Cardiac fibroblast (primary cell): ENCODE measurements at places on chromosomes 16 and 17.
A peak's percentile ranks its signal among the peaks of the same experiment; 100 is the strongest.

DNA sequence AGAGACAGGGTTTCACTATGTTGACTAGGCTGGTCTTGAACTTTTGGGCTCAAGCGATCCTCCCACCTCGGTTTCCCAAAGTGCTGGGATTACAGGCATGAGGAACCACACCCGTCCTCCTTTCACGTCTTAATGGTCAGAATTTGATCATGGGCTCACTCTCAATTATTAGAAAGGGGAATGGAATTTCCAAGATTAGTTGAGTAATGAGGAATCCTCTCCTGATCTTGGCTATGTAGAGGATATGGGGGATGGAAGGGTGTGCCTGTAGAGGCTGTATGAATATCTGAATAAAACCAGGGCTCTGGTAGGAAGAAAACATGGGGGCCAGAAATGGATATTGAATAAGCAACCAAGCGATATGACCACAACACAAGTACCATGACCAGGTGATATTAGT is 25.9 kb upstream of the SMURF2 start:
- peak; percentile 36 for DNase-seq

GRCh38 chr16:54511222-54511731 is 224.7 kb upstream of the IRX3 start:
- peak; percentile 88 for DNase-seq

- peak; percentile 64 for DNase-seq
These were observed 60.9 kb downstream of the CACNG1 start for GRCh38 chr17:67105213-67105612.

GRCh38 chr16:50338371-50339231 is 30.2 kb downstream of the BRD7 start:
- no peak for DNase-seq

DNA sequence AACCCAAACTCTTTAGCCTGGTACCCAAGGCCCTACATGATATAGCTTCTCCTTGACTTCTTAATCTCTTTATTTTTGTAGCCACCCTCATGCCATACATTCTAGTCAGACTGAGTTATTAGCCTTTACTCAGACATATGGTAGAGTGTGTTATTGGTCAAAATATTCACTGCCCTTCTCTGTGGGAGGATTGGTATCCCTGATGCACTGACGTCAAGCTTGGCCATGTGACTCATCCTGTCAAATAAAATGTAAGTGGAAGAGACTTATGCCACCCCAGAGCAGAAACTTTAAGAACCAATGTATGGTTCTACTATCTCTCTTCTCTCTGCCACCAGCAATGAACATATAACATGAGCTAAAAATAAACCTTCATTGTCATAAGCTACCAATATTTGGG is 12.2 kb upstream of the BEAN1 start:
- peak; percentile 65 for DNase-seq

- DNase-seq, result peak; percentile 42
These were observed 163.9 kb downstream of the ZFHX3 start for GRCh38 chr16:72884037-72884436.

DNA sequence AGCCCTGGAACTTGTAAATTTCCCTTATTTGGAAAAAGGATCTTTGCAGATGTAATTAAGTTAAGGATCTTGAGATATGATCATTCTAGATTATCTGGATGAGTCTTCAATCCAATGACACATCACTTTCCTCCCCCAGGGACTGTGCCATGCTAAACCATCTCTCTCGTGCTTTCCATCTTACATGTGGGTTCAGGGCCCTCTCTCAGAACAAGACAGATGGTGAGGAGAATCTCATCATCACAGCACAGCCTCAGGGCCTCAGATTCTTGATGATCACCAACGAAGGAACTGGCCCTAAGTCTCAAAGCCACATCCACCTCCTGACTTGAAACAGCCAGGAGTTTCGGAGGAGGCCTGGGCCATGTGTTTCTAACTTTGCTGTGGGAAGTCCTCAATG is 78.7 kb downstream of the LITAF start:
- no peak for DNase-seq

- no peak for DNase-seq
These were observed 5.1 kb downstream of the HS3ST3B1 start for GRCh38 chr17:14305785-14306496.

DNA sequence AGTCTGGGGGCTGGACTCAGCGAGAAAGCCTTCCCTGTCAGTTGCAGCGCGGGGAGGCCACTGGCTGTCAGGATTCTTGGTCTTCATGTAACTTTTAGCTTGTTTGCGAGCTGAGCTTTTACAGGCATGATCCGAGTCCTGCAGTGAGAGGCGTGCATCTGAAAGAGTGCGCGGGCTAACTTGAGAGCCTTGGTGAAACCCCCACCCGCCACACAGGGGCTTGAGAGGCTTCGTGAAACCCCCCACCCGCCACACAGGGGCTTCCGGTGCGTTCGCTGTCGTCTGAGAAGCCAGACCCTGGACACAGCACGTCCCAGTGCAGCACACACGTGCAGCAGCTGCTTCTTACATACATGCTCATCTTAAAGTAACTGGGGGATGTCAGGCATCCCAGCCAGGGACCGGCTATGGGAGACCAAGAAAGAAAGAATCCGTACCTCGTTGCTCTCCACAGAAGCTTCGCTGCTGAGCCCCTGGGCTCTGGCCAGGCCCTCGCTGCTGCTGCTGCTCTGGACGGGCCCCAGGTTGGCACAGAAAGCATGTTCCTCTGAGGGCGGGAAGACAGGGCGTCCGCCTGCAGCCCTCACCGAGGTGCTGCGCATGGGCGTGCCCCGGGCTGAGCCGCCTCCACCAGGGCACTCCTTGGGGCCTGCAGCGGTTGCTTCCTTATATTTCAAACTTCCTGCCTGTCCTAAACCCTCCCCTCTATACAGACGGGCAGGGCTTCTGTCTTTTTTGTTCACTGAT is 7.8 kb downstream of the NUDT16L1 start:
- DNase-seq, result no peak

DNA sequence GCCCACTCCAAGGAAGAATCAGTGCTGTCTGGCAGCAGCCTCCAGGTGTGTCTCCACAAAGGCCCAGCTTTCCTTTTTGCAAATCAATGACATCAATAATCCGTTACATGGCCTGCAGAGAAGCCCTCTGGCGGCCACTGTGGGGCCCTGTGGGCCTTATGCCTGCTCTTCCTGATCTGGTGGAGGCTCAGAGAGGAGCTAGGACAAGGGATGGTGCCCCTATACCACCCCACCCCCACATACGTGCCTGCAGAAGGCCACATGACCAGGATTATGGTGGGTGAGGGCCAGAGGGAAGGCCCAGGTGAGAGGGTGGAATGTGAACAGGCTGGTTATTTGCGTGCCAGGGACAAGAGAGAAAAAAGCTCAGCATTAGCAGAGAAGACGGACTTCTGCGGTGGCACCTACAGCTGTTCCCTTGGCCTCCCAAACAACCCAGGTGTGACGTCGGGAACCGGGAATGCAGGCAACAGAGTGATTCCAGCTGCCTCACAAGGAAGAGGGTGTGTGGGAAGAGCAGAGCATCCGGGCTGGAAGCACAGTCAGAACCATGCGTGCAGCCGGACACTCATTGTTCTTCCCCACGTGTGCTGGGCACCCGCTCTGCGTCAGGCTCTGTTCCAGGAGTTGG is 22.5 kb downstream of the EIF4A3 start:
- peak; percentile 91 for DNase-seq

GRCh38 chr17:62791767-62792446 is 16.2 kb downstream of the MARCHF10 start:
- peak; percentile 98 for DNase-seq

DNA sequence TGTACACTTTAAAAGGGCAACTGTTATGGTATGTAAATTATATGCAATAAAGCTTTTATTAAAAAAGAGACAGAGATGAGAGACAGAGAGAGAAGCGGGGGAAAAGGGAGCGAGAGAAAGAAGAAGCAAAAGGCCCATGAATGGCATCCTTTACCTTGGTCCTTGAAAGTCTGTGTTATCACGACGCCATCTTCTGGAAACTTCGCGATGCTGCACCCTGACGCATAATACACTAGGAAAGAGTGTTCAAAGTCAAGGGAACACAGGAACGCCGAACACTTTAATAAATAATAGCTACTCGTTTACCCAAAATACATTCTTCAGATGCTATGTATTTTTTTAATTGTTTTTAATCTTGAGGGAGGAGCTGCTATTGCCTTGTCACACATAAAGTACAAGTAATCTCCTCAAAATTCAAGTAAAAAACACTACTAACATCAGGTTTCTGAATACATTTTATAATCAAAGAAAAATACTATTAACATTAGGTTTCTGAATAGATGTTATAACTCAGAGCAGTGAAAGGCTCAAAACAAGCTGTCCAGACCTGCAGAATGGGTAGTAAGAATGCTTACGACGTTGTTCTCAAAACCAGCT is 23.0 kb upstream of the SLC38A8 start:
- DNase-seq, result peak; percentile 68

DNA sequence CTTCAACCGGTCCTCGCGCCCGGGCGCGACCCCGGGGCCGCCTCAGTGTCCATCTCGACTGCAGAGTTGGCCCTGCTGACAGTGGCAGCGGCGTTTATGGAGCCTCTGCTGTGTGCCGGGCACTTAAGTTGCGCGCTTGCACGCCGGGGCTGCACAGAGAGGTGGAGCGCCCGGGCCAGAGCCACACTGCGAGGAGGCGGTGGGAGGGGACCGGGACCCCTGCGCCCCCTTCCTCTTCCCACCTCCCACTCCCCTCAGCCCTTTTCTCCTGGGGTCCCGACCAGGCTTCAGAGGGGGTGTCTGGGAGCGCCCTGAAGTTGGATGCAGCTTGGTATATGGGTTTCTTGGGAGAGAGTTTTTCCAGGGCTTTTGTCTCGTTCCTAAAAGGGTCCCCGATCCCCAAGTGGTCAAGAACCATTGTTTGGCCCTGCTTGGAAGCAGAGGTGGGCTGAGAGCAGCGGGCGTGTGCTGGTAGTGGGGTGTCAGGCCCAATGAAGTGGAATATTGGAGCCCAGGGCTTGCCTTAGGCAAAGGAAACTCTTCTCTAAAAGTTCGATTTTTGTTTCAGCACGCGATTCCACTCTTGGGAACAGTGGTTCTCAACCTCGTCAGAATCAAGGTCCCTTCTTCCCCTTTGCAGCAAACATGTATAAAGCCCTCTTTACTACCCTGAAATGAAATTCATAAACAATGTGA is 605 bp downstream of the MRTFB start:
- peak; percentile 15 for DNase-seq

DNA sequence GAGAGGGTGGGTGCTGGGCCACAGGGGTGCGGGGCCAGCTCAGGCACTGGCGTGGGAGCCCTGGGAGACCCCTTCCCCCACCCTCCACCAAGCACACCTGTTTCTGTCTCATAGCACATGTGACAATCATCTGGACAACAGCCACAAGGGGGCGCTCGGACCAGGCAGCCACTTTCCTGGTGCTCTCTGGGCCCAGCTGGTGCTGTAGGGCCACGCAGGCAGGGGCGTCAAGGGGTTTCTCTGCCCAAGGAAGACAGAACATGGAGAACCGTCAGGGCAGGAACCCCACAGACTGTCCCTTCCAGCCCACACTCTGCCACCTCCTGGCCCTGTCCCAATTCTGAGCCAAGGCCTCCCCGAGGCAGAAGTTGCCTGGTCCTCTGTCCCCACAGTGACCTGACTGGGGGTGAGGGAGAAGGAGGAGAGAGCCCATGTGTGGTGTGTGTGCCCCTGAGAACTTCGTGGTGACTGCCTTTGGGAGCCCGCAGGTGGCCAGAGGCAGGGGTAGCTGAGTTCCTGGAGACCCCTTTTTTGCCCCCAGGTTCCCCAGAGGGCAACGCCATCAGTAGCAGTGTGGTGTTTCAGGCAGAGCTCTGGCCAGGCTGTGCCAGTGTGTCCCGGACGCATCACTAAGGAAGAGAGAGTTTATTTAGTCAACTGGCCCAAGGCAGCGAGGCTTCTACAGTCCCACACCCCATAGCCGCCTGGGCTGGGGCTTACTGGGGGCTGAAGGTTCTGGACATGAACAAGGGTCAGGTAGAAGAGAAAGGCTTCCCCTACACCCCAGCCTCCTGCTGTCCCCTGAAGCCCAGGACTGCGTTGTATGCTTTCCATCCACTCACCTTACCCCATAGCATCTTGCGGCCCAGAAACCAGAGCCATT is 3.1 kb upstream of the SETD6 start:
- peak; percentile 71 for DNase-seq

DNA sequence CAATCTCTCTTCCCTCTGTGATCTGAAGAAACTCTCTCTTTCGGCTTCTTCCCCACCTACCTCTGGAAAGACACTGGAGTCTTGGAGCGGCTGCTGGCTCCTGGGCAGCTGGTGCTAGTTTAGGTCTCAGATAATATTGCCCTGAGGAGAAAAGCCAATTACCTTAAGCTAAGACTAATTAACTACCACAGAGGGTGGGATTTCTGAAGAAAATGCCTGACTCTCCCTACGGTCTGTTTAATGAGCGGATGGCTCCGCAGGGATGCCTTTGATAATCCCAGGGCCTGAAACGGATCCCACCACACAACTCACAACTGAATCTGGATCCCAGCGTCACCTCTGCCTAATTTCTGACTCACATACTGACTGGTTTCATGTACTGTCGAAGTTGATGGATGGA is 127.0 kb upstream of the NLRP1 start:
- DNase-seq, result no peak

DNA sequence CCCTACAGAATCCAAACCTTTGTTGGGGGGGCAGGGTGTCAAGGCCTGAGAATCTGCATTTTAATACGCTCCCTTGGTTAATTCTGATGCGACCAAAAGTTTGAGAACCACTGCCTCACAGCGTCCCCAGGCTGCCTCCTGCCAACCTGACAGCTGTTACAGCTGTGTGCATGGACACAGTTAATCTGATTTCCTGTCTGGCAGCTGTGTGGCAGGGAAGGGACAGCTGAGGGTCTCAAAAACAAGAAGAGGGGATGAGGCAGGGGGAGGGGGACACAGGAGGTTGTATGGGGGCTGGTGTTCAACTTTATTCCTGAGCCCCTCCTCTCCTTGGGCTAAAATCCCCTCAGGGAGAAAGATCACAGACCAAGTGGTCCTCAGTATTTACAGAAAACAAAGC is 17.5 kb downstream of the HDAC5 start:
- no peak for DNase-seq

- peak; percentile 16 for DNase-seq
These were observed 13.1 kb downstream of the SLC47A2 start for GRCh38 chr17:19703106-19703827.

GRCh38 chr16:70688246-70688742 is 2.4 kb upstream of the MTSS2 start:
- DNase-seq, result peak; percentile 33

DNA sequence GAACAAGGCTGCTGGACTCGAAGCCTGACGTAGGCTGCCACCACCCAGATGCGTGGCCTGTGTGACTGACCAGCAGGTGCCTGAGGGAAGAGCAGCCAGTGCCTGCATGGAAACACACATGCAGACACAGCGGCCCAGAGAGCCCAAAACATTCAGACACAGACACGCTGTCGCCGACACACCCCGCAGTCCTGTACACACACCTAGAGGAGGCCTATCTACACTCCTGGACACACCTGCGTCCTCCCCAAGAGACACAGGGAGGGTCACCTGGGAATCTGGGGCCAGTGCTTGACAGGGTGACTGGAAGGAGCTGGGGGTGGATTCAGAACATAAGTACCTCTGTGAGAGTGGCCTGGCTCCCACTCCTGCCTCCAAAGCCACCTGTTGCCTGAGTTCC is 6.1 kb upstream of the TSPOAP1 start:
- DNase-seq, result no peak

GRCh38 chr17:66988069-66988798 is 23.7 kb downstream of the CACNG4 start:
- DNase-seq, result no peak

- peak; percentile 48 for DNase-seq
These were observed 232.8 kb downstream of the SEC14L1 start for GRCh38 chr17:77373299-77374169.

- no peak for DNase-seq
These were observed 136.3 kb downstream of the HS3ST3B1 start for GRCh38 chr17:14437176-14437575.
